HCEC 1CT (cell line): ENCODE measurements at places on chromosomes 7 and 10.

DNA sequence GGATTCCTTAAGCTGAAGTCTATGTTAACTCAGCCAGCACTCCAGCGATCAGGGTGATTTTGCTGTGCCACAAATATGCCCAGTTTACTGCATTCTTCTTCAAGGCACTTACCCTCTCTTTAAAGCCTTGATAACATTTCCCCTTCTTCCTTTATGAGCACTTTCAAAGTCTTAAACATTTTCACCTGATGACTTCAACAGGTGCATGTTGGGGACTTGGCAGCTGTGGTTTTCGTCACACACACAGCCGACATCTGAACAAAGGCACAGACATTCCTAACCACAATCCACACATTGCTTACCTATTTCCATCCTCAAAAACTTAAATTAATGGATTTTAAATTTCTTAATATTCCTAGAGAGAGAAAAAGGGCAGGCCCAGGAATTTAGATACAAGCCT is 331.5 kb downstream of the CRPPA start:
- no peak for DNase-seq

GRCh38 chr10:49527061-49527460 is 11.9 kb downstream of the ERCC6 start:
- DNase-seq = no peak

DNA sequence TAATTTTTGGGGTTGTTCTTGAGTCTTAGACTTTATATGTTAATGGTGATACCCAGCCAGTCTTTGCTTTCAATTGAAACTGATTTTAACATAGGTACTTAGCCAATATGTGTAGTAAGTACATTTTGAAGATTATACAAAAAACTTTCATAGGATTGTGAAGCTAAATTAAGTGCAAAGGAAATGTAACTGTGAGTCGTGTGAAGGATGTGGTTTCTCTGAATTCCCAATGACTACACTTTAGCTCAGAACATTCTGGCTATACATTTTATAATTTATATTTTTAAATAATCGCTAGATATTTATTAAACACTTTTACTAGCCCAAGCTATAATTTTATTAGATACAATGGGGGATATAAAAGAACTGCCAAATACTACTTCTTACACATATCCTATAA is 359.3 kb downstream of the PCLO start:
- DNase-seq = peak; percentile 53

- no peak for DNase-seq
These were observed 31.1 kb upstream of the CRHR2 start for GRCh38 chr7:30713392-30713791.

GRCh38 chr10:49310460-49310859 is 11.5 kb downstream of the C10orf71 start:
- no peak for DNase-seq

GRCh38 chr10:12103802-12104201 is 25.7 kb upstream of the SEC61A2 start:
- DNase-seq = no peak
